ENCODE measurements at places on chromosomes 4 and X. TPM values are rescaled to one million over a fixed set of nuclear protein-coding genes. Genes with fewer than 3 reads are reported as not detected.

- DNase-seq = no peak
Measured at GRCh38 chr4:83115656-83116285, 1.2 kb upstream of the PLAC8 start.

SRPX2 gene
- total RNA-seq = 44.1 TPM

DNA sequence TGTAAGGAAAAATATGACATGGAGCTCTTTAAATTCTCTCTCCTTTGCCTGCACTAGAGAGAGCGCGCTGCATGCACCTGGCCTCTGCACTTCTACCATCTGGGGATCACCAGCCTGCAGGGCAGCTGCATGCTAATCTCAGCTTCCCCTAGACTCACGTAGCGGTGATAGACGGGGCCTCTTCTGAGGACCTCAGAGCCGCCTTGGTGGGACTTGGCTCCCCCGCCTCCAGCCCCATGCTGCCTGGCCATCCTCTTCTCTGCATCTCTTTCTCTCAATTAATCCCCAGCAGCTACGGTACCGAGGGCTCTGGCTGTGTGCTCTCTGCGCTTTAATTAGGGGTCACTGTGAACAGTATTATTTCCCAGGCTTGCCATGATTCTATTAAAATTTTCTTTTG is 52.8 kb upstream of the PSAPL1 start:
- no peak for DNase-seq

TIMP1 gene
- total RNA-seq = 331 TPM

GRCh38 chrX:129793604-129794191 is 13.9 kb downstream of the SASH3 start:
- DNase-seq = no peak

- no peak for DNase-seq
Measured at GRCh38 chrX:9917861-9918260, 49.3 kb upstream of the CLDN34 start.

SLC4A4 gene
- 12.5 TPM for total RNA-seq

All from fibroblast of villous mesenchyme (primary cell).